ENCODE measurements at places on chromosomes 5 and 9.

GRCh38 chr5:43702815-43703214, 99.8 kb downstream of the NNT start:
- no peaks in the 10 kb centered on the region for H3K27me3 ChIP-seq
- no peak overlapping the region for H3K4me3 ChIP-seq
- no peak for DNase-seq
- peaks cover 50% of the 10 kb centered on the region for H3K36me3 ChIP-seq
- no peak overlapping the region for H3K27ac ChIP-seq

- DNase-seq = no peak
- no peaks in the 10 kb centered on the region for H3K27me3 ChIP-seq
- peaks cover 32% of the 10 kb centered on the region for H3K36me3 ChIP-seq
- H3K4me3 ChIP-seq = no peak overlapping the region
- no peak overlapping the region for H3K27ac ChIP-seq
- H3K4me1 ChIP-seq = peaks cover 3% of the 10 kb centered on the region
Observed at GRCh38 chr5:154249826-154250225, 59.3 kb downstream of the GALNT10 start.

DNA sequence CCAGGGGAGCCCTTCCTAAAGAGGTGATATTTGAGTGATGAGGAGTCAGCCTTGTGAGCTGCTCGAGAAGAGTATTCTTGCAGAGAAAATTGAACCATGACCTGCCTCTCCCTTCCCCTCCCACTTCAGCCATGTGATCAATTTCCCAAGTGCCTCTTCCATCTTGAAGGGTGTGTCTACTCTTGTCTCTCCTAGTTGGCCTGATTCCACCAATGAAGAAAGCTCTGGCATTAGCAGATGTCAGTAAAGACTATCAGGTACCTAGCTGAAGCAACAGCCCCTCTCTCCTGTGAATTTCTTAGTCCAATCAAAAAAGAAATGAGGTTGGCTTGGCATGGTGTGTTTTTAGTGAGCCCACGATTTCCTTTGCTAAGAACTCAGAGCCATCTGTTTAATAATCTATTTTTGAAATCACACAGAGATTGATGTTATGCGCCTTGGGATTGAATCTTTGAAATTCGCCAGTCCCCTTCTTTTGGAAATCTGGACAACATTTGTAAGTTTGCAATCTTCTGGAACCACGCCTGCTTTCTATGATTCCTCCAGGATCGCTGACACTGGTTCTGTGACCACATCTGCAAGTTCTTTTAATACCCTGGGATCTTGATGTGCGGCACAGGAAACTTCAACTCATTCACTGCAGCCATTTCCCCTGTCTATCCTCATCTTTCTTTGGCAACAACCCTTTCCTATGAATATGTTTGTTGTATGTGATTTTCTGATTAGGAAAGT, 404.6 kb downstream of the DMRT2 start:
- DNase-seq = no peak
- no peak overlapping the region for H3K27ac ChIP-seq
- no peak overlapping the region for H3K4me3 ChIP-seq
- peaks cover 4% of the 10 kb centered on the region for H3K4me1 ChIP-seq
- H3K27me3 ChIP-seq = peaks cover 9% of the 10 kb centered on the region

- peak overlapping the region; percentile 91 for H3K4me3 ChIP-seq
- peak overlapping the region; percentile 93 for H3K27ac ChIP-seq
- H3K27me3 ChIP-seq = no peaks in the 10 kb centered on the region
- H3K4me1 ChIP-seq = peaks cover 39% of the 10 kb centered on the region
- DNase-seq = peak; percentile 31
Observed at GRCh38 chr5:140563596-140563995, 802 bp downstream of the APBB3 start.

DNA sequence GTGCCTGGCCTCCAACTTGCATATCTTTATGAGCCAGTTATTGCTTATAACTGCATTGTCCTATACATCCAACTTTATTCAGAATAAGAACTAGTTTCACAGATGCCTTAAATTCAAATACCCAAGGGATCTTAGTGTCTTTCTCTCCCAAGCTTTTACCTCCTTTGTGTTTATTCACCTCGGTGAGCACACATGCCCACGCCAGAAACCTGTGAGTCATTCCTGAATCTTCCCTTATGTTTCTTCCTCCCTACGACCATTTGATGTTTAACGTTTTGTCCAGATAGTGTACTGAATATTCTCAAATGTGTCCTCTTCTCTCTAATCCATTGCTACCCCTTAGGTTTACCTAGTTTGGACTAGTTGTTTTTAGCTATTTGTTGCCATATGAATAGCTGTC, 55.5 kb upstream of the MEGF10 start:
- DNase-seq = no peak
- H3K36me3 ChIP-seq = no peaks in the 10 kb centered on the region
- no peak overlapping the region for H3K4me3 ChIP-seq
- H3K27ac ChIP-seq = no peak overlapping the region
- H3K27me3 ChIP-seq = no peaks in the 10 kb centered on the region
- peaks cover 11% of the 10 kb centered on the region for H3K4me1 ChIP-seq

- H3K27ac ChIP-seq = no peak overlapping the region
- H3K27me3 ChIP-seq = peaks cover 4% of the 10 kb centered on the region
- DNase-seq = peak; percentile 63
- H3K36me3 ChIP-seq = no peaks in the 10 kb centered on the region
- H3K4me1 ChIP-seq = no peaks in the 10 kb centered on the region
Observed at GRCh38 chr5:178069909-178070308, 43.4 kb upstream of the N4BP3 start.

GRCh38 chr5:106314221-106314824, 1356.4 kb downstream of the EFNA5 start:
- no peaks in the 10 kb centered on the region for H3K36me3 ChIP-seq
- no peak overlapping the region for H3K27ac ChIP-seq
- DNase-seq = no peak
- H3K4me3 ChIP-seq = no peak overlapping the region
- H3K4me1 ChIP-seq = no peaks in the 10 kb centered on the region

GRCh38 chr9:23752859-23753258, 73.2 kb downstream of the ELAVL2 start:
- DNase-seq = no peak
- no peak overlapping the region for H3K4me3 ChIP-seq
- H3K27me3 ChIP-seq = no peaks in the 10 kb centered on the region
- H3K4me1 ChIP-seq = no peaks in the 10 kb centered on the region

DNA sequence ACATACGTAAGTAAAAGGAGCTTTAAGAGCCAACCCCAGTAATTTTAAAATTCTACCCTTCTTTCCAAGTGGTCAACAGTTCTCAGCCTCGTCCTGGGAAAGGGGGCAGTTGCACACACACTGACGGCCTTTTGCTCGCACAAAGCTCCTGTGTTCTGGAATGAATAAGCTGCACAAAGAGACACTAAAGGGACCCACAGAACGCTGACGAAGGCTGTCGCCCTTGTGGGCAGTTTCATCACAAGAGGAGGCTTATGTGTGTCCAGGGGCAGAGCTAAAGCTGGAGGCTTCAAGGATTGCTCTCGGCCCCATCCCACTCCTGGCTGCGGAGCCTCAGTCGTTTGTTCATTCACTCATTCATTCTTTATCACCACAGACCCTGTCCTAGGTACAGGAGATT, 67.0 kb upstream of the NEK6 start:
- H3K27ac ChIP-seq = no peak overlapping the region
- no peaks in the 10 kb centered on the region for H3K27me3 ChIP-seq
- H3K4me3 ChIP-seq = no peak overlapping the region
- peak; percentile 2 for DNase-seq

DNA sequence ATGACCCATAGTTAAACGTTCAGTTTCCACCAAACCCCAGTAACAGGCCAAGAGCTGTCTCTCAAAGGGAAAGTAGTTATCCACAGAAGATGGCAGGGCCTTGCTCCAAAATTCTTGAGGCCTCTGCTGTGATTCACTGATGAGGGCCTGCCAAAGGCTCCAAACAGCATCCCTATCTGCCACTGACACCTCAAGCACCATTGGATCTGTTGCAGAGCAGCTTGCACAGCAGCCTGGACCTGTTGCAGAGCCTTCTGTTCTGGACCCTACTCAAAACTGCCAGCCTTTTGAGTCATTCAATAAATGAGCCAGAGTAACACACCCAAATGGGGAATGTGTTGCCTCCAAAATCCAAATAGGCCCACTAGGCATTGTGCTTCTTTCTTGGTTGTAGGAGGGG, 741.5 kb upstream of the RGMB start:
- no peak overlapping the region for H3K27ac ChIP-seq
- no peaks in the 10 kb centered on the region for H3K36me3 ChIP-seq
- no peak overlapping the region for H3K4me3 ChIP-seq

DNA sequence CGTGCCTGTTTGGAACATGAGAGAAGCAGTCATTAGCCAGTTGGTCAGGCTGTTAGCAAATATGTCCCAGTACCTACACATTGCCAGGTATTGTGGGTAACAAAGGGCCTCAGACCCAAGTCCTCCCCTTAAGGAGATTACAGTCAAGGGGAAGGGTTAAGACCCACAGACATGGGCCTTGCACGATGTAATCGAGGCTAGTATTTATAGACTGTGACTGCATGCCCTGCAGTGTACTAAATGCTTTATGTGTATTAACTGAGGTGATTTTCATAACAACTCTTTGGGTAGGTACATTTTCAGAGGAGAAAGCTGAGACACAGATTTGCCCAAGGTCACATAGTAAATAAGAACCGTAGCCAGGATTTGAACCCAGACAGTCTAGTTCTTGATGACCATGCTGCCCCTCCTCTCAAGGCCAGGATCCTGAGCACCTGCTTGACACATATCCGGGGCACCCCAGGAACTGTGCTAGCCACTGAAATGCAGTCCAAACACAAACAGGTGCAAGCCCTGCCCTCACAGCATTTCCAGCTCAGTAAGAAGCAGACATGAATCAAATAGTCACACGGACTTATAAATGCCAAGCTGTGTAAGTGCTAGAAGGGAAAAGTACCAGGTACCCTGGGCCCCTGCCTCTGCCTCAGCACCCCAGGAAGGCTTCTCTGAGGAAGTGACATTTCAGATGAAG, 32.0 kb upstream of the GRPEL2 start:
- no peak overlapping the region for H3K4me3 ChIP-seq
- H3K4me1 ChIP-seq = peaks cover 1% of the 10 kb centered on the region
- H3K27ac ChIP-seq = no peak overlapping the region
- H3K27me3 ChIP-seq = no peaks in the 10 kb centered on the region

GRCh38 chr9:107628444-107628843, 138.9 kb upstream of the KLF4 start:
- no peak overlapping the region for H3K4me3 ChIP-seq
- H3K27me3 ChIP-seq = no peaks in the 10 kb centered on the region
- DNase-seq = no peak

- H3K27me3 ChIP-seq = no peaks in the 10 kb centered on the region
- H3K4me1 ChIP-seq = no peaks in the 10 kb centered on the region
- H3K36me3 ChIP-seq = peaks cover 2% of the 10 kb centered on the region
- DNase-seq = no peak
Observed at GRCh38 chr9:112621018-112621655, 96.8 kb downstream of the INIP start.

DNA sequence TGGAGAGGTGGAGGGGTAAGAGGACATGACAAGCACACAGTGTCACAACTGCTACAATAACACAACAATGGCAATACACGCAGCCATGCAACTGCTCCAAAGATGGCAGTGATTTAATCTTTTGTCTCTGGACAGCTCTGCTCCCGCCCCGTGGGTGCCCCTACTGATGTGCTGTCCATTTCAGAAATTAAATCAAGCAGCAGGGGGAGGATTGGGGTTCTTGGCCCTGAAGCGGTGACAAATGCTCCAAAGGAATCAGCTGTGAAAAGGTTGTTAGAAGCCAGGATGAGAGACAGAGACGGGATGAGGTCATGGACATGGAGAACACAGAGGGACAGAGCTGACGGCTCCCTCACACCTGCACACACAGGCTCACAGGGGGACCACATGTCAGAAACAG, 22.6 kb downstream of the CNTFR start:
- DNase-seq = no peak
- H3K36me3 ChIP-seq = no peaks in the 10 kb centered on the region
- H3K4me1 ChIP-seq = no peaks in the 10 kb centered on the region
- H3K4me3 ChIP-seq = no peak overlapping the region
- peaks cover 15% of the 10 kb centered on the region for H3K27me3 ChIP-seq
- H3K27ac ChIP-seq = no peak overlapping the region

DNA sequence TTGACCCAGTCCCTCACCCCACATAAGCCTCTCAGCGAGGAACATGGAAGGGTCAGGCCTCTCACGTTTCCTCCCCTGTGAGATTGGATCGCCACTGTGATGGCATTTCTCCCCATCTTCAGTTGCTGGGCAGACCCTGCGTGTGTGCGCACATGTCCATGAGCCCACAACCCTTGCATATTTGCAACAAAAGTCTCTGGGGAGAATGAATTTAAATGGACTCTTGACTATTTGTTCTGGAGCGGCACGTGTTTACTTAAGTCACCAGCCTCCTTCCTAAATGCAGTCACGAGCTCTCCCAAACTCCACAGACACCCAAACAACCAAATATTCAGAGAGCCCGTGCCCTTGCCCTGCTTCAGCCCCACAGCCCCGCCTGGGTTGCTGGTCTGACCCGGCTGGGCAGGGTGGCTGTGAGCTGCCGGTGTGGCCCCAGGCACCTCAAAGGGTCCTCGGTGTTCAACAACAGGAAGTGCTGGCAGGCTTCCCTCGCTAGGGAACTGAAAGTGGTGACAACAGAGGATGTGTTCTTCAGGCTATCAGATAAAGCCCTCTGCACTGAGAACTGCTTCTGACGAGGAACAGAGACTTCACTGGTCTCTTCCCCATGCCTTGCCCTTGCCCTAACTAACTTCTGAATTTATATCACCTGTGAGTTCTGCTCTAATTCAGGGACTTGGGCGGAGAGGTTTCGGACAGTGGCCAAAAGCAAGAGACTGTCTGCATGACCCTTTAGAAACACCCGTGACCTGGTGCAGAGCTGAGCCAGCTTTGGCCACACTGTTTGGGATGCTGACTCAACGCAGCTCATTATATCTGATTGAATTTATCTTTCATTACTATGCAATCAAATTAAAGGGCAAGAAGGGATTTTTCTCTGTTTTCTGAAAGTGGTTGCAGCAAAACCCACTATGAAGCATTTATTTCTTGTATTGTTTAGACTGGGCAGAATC, 19.2 kb upstream of the CD180 start:
- H3K27ac ChIP-seq = peak overlapping the region; percentile 86
- H3K4me3 ChIP-seq = peak overlapping the region; percentile 62
- DNase-seq = peak; percentile 81
- no peaks in the 10 kb centered on the region for H3K36me3 ChIP-seq

DNA sequence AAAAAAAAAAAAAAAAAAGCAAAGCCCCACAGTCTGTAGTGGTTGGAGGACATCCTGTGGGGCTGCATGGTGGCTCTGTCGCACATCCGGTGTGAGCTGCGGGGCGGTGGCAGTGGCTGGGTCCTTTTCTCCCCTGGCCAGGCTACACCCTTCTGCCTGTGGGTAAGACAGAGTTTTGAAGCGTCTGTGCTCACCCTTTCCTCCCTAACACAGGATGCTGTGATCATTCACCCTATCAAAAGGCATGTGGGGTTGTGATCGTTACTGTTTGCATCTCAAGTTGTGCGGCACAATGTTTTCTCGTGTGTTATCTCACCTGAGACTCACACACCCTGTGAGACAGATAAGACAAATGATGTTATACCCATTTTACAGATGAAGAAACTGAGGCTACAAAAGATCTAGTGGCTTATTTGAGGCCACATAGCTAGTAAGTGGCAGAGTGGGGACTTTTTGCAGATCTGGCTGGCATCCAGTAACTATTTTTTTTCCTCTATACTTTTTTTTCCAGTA, 17.5 kb downstream of the IRF1 start:
- H3K27ac ChIP-seq = peak overlapping the region; percentile 91
- H3K36me3 ChIP-seq = no peaks in the 10 kb centered on the region
- peak; percentile 90 for DNase-seq
- peak overlapping the region; percentile 7 for H3K4me3 ChIP-seq
- H3K27me3 ChIP-seq = no peaks in the 10 kb centered on the region
- peaks cover 75% of the 10 kb centered on the region for H3K4me1 ChIP-seq

Measured in activated CD4-positive, alpha-beta memory T cell treated with anti-CD3 and anti-CD28 coated beads for 36 hours (primary cell).